ENCODE measurements at places on chromosomes 11 and 22. TPM values are rescaled to one million over a fixed set of nuclear protein-coding genes. Genes with fewer than 3 reads are reported as not detected.

GPR83 gene
- 0.08 TPM for polyA plus RNA-seq

TOP3B gene
- 153 TPM for polyA plus RNA-seq

ANKK1 gene
- polyA plus RNA-seq = not detected

SLC6A5 gene
- polyA plus RNA-seq = not detected

SART1 gene
- polyA plus RNA-seq = 50.5 TPM

MYBPC3 gene
- 0.01 TPM for polyA plus RNA-seq

A4GALT gene
- polyA plus RNA-seq = not detected

SIK3 gene
- polyA plus RNA-seq = 8.0 TPM

PKDREJ gene
- polyA plus RNA-seq = not detected

FGF3 gene
- polyA plus RNA-seq = not detected

SLC22A9 gene
- polyA plus RNA-seq = not detected

TEX12 gene
- polyA plus RNA-seq = 0.20 TPM

AGBL2 gene
- polyA plus RNA-seq = 6.1 TPM

SCO2 gene
- 1.0 TPM for polyA plus RNA-seq

TIMM8B gene
- polyA plus RNA-seq = 208 TPM

C11orf91 gene
- not detected for polyA plus RNA-seq

RPS6KB2 gene
- 122 TPM for polyA plus RNA-seq

CSNK2A3 gene
- 0.33 TPM for polyA plus RNA-seq

LDLRAD3 gene
- polyA plus RNA-seq = 4.9 TPM

TRIM48 gene
- not detected for polyA plus RNA-seq

PHF21B gene
- 0.04 TPM for polyA plus RNA-seq

ALKBH8 gene
- polyA plus RNA-seq = 8.8 TPM

MTFP1 gene
- polyA plus RNA-seq = 41.8 TPM

APOA4 gene
- 0.07 TPM for polyA plus RNA-seq

CRYBA4 gene
- 2.1 TPM for polyA plus RNA-seq

SMIM35 gene
- not detected for polyA plus RNA-seq

TEX54 gene
- polyA plus RNA-seq = not detected

MYEOV gene
- polyA plus RNA-seq = 80.9 TPM

SCGB2A2 gene
- not detected for polyA plus RNA-seq

TPBGL gene
- not detected for polyA plus RNA-seq

UBE2L6 gene
- 11.1 TPM for polyA plus RNA-seq

MS4A3 gene
- 39.2 TPM for polyA plus RNA-seq

MFRP gene
- not detected for polyA plus RNA-seq

APLNR gene
- polyA plus RNA-seq = 1.4 TPM

MGAT3 gene
- polyA plus RNA-seq = 6.0 TPM

UPK2 gene
- not detected for polyA plus RNA-seq

RDX gene
- polyA plus RNA-seq = 45.7 TPM

MIF gene
- polyA plus RNA-seq = 538 TPM

XKR3 gene
- 11.2 TPM for polyA plus RNA-seq

HBE1 gene
- 2,730 TPM for polyA plus RNA-seq

TMPRSS6 gene
- not detected for polyA plus RNA-seq

OR8D4 gene
- not detected for polyA plus RNA-seq

F2 gene
- polyA plus RNA-seq = not detected

EWSR1 gene
- 263 TPM for polyA plus RNA-seq

CLTCL1 gene
- 8.8 TPM for polyA plus RNA-seq

ARHGAP20 gene
- not detected for polyA plus RNA-seq

SHANK3 gene
- polyA plus RNA-seq = not detected

SYT13 gene
- 0.03 TPM for polyA plus RNA-seq

GGT5 gene
- 0.46 TPM for polyA plus RNA-seq

KDELR3 gene
- 19.7 TPM for polyA plus RNA-seq

ISX gene
- polyA plus RNA-seq = 0.12 TPM

SCUBE2 gene
- not detected for polyA plus RNA-seq

CTSC gene
- 141 TPM for polyA plus RNA-seq

CCDC116 gene
- polyA plus RNA-seq = 7.1 TPM

IGLL1 gene
- polyA plus RNA-seq = 0.23 TPM

KCNQ1 gene
- polyA plus RNA-seq = not detected

Data from K562 (cell line).